Inflammatory macrophage (primary cell): ENCODE measurements at places on chromosomes 11 and 22.
A peak's percentile ranks its signal among the peaks of the same experiment; 100 is the strongest.

DNA sequence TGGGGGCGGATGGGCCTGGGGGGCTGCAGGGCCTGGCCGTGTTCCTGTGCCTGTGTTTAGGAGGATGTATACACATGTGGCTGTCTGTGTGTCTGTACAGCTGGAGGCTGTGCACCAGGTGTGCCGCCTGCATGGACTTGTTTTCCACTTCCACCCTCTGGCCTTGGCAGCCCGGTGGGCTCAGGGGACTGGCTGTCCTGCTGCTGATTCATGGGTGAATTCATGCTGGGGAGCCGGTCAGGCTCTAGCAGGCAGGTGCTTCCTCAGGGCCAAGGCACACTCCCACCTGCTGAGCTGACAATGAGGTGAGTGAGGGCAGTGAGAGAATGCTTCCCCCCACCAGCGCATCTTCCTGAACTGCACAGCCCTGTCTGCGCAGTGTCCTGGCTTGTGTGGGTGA, 88.4 kb downstream of the CCDC81 start:
- no peak for DNase-seq

- DNase-seq: no peak
Measured at GRCh38 chr22:28154861-28155260, 235.8 kb upstream of the PITPNB start.

DNA sequence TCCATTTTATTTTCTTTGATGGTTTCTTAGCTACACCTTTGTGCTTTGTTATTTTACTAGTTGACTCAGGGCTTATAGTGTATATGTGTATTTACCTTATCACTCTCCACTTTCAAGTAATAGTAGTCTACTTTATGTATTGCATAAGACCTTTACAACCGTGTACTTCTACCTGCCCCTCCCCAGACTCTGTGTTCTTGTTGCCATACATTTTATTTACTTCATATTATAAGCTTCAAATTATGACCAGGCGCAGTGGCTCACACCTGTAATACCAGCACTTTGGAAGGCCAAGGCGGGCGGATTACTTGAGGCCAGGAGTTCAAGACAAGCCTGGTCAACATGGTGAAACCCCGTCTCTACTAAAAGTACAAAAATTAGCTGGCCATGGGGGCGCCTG, 28.2 kb upstream of the CTSD start:
- DNase-seq: no peak

DNA sequence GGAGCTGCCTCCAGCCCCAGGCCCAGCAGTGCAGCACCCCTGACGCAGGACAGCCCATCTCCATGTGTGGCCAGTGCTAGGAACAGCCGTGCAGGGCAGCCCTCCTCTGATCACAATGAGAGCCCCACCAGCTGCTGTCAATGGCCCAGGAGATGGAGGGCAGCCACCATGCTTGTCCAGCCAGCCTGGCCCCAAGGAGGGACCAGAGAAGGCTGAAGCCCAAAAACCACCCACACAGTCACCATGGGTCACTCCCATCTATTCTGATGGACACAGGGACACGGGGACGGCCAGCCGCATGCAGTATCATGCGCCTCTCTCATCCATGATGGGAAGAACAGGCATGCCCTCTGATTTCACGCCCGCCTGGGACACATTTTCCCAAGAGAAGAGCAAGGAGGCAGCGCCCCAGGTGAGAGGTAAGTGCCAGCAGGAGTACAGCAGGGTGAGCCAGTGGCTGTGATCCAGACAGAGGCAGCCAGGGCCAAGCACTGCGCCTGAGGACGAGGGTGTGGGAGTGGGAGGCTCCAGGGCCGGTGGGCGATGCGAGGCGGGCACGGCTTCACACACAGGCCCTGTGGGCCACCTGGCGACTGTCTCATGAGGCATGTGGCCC, 33.6 kb upstream of the GNB1L start:
- no peak for DNase-seq

GRCh38 chr11:7428196-7428595, 57.1 kb upstream of the OLFML1 start:
- DNase-seq: no peak

DNA sequence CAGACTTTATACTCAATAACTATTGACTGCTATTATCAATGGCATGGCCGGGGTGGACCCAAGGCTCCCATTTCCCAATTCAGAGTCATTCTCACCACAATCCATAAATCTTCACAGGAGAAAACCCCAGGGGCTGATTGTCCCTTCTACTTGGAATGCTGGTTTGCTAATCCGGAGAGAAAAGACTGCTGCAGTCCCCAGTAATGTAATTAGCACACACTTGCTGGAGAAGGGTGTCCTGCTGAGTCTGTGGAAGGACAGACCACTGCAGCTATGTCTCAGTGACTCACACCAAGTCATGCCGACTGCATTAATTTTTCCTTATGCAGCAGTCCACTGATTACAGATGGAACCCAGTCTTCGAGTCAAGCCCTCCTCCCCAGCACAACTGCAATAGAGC, 5.9 kb upstream of the ETS1 start:
- DNase-seq: no peak

GRCh38 chr11:35142481-35143075, 3.6 kb downstream of the CD44 start:
- peak; percentile 55 for DNase-seq

GRCh38 chr11:59272771-59273372, 60.1 kb upstream of the MPEG1 start:
- DNase-seq: no peak

DNA sequence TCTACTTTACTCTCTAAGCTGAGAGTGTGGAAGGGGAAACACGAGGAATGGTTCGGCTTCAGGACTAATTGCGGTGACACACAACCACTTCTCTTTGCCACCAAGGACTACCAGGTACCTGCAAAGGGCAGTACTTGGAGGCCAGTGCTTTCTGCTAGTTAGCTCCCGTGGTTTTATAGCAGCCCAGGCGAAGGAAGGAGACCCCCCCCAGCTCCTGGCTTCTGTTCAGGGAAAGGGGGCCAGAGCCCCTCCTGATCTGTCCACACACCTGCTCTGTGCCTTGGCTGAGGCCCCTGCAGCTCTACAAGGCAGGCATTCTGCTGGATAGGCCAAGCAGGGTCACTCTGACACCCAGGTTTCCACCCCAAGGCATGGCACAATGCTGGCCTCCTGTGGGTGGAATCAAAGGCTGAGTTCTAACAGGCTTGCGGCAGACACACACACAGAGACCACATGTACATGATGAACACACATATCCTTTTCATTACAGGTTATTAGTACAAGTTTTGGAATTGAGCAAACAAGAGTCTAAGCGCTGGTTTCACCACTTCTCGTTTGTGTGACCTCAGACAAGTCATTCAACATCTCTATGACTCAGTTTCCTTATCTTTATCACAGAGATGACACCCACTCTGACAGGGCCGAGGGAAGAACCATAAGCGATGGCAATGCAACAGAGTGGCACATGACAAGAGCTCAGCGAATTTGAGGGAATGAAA, 7.5 kb downstream of the SERPIND1 start:
- DNase-seq: peak; percentile 92

GRCh38 chr22:45036154-45036553, 26.3 kb upstream of the PHF21B start:
- no peak for DNase-seq

GRCh38 chr22:39520226-39521105, at the start of gene ATF4:
ATF4 (plus strand) TSS chr22:39520562; CDS start chr22:39521446, 884 bp downstream.
- DNase-seq: peak; percentile 95

GRCh38 chr11:106957030-106957482, 61.2 kb downstream of the GUCY1A2 start:
- no peak for DNase-seq

DNA sequence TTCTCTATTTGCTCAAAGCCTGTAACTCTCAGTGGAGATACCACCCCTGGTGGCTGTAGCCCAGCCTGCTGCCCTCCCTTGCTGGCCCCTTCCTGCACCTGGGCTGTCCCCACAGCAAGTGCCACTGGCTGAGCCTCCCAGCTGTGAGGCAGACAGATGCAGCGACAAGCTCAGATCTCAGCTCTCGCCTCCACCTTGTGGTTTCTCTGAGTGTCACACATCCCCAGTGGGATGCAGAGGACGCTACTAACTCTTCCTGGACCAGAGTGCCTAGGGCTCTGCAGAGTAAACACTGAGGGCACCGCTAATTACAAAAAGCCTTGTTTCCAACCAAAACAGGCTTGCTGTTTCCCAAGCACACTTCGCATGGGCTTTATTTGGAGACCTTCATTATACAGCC, 8.9 kb downstream of the YPEL1 start:
- peak; percentile 34 for DNase-seq

DNA sequence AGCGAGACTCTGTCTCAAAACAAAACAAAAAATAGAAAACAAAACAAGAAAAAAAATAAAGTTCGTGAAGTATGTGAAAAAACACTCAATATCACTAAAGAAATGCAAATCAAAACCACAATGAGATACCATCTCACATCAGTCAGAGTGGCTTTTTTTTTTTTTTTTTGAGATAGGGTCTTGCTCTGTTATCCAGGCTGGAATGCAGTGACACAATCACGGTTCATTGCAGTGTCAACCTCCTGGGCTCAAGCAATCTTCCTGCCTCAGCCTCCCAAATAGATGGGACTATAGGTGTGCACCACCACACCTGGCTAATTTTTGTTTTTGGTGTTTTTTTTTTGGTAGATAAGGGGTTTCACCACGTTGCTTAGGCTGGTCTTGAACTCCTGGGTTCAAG, 37.5 kb downstream of the ATG16L2 start:
- no peak for DNase-seq

DNA sequence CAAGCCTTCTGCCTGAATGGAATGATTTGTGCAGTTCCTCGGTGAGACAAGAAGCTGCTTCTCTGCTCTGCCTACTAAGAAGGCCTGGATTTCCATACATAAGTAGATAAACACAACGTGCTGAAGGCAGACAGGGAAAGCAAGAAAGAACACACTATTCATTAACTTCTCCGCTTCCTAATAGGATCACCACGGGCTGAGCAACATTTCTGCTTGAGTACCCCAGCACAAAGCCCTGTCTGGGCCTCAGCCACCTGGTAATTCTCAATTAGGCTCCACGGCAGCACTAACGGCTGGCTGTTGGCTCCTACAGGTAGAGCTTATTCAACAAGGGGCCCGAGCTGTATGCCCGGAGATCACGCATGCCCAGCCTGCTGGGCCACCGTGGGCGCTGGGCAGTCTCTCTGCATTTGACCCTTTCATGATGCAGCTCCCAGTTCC, 1156.6 kb downstream of the TBC1D22A start:
- DNase-seq: no peak

DNA sequence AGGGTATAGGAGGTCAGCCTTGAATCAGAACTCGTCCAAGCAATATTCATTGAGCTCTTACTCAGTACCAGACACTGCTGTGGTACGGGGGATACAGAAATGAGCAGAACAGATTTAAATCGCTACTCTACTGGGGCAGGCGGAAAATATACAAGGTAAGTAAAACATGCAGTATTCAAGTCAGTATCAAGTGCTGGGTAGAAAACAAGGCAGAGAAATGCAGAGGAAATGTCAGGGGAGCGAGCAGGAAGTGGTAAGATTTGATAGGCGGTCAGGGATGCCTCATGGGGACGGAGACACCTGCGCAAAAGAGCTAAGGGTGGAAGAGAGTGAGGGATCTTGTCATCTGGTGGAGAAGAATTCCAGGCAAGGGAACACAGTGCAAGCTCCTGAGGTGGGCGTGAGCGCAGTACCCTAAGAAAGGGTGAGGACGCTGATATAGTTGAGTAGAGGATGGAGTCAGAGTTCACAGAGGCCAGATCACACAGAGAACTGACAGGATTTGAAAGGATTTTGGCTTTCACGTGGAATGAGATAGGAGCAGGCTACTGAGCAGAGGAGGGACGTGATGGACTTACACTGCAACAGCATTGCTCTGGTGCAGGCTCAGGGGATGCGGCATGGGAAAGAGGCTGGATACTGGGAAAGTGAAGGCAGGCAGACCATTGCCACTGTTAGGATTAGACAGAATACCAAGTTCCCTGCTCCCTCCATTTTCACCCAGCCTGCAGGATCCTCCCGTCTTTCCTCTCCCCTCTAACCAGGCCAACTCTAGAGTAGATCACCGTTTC, 35.8 kb downstream of the SC5D start:
- DNase-seq: no peak

DNA sequence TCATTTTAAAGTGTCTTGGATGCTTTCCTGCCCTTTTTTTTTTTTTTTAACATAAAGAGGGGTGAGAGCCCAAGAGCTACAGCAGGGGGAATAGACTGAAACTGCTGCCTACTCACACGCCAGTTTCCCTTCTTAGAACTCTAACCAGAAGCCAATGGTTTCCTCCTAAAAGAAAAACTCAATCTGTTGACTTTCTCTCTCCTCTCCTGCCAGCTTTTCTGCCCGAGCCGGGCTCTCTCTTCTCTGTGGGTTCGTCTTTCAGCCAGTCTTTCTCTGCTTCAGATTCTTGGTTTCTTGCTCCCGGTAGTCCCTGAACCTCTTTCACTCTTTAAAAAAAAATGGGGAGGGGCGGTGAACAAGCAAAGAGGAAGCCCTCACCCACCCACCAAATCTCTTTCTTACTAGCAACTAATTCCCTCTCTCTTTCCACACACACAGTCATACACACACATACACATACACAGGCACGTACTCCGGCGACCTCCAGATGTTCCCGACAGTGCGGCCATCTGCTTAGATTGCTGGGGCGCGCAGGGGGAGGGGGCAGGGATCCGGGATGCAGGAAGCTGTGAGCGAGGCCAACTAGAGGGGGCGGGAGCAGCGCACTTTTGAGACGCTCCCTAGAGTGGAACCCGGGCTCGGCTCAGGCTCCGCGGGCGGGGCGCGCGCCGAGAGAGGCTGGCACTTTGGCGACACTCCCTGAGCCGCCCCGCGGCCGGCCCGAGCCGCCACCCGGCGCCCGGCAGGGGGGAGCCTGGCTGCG, 444 bp upstream of the TSKU start:
- DNase-seq: peak; percentile 79

- no peak for DNase-seq
Measured at GRCh38 chr11:95593111-95593510, 196.5 kb downstream of the FAM76B start.

- DNase-seq: peak; percentile 78
Measured at GRCh38 chr22:37636186-37636948, 3.1 kb upstream of the SH3BP1 start.

DNA sequence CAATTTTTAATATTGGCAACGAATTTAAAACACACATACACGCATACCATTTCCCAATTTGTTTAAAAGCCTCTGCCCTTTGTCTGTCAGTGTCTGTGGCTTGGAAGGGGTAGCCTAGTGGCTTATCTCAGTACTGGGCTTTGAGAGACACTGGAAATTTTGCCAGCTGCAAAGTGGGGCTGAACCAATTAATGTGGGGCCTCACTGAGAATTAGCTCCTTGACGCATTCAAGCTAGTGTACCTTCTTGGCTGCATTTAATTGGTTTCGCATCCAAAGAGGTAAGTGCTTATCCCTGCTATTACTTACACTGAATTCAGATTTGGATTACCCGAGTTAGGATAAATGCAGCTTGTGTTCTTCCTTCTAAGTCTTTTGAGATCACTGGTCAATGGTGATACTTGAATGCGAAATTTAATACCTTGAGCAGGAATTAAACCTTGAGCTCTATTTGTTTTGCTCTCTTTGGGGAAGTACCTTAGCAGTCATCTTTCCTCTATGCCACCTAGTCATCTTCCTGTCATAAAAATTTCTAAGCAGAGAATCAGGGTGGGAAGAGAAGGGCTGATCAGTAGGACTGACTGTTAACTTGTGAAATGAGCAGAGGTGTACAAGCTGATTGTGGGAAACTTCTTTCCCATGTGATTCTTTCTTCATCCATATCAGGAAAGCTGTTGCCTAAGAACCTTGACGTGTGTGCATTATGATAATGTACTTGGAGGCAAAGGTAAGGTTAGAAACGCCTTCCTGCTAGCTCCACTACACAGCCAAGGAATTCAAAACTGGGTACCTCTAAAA, 187.7 kb upstream of the E2F8 start:
- no peak for DNase-seq
